ENCODE measurements at places on chromosomes 7 and 10.

- peak; percentile 85 for DNase-seq
Measured at GRCh38 chr7:124152859-124153692, 120.2 kb upstream of the TMEM229A start.

DNA sequence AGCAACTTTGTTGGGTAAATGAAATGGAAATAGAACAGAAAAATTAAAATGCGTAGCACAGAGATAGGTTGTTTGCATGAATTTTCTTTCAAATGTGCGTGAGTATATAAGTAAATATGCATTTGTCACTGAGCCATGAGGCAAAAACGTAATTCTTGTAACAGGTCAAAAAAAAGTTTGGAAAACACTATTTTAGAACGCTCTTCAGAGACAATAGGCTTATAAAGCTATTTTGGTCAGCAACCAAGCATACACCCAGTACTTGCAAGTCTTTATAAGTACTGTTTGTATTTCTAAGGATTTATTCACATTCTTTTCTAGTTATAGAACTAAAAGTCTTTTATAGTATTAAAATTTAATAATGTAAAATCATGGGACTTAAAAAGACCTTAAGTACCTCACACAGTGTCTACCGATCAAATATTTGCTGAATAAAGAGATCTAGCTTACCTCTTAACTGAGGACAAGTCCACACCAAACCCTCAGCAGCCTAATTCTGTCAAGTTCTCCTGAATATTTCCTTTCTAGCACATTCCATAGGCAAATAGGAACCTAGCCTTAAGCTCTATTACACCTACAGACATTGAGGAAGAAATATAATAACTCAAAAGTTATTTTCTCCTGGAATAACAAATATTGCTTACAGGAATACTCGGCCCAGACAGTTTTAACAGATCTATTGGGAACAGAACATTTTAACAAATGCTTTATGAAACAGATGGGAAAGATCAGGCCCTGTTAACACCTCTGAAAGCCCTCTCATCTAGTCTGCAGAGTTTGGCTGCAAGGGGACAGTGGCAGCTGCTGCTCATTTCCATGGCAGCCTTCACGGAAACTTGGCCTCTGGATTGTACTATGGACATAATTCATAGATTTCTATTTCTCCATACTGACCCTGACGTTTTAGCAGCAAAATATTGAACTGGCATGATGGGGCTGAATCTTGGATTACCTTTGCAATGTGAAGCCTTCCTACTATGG, 8.8 kb downstream of the CRPPA start:
- DNase-seq = no peak

DNA sequence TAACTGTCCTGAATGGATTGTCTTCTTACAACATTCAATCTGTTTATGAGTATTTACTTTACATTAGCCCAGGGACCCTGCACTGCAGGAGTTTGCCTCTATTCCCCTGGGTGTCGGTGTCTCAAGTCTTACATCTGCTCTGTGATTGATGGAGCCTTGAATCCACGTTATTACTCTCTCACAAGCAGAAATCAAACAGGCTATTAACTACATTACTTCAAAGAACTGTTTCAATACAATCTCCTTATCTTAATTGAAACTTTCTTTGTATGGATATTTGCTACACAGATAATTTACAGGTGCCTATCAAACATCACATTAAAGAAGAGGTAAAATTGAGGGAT, 3.1 kb upstream of the ARID5B start:
- DNase-seq = peak; percentile 22

- peak; percentile 83 for DNase-seq
Measured at GRCh38 chr10:128064108-128064969, 61.9 kb downstream of the MKI67 start.

DNA sequence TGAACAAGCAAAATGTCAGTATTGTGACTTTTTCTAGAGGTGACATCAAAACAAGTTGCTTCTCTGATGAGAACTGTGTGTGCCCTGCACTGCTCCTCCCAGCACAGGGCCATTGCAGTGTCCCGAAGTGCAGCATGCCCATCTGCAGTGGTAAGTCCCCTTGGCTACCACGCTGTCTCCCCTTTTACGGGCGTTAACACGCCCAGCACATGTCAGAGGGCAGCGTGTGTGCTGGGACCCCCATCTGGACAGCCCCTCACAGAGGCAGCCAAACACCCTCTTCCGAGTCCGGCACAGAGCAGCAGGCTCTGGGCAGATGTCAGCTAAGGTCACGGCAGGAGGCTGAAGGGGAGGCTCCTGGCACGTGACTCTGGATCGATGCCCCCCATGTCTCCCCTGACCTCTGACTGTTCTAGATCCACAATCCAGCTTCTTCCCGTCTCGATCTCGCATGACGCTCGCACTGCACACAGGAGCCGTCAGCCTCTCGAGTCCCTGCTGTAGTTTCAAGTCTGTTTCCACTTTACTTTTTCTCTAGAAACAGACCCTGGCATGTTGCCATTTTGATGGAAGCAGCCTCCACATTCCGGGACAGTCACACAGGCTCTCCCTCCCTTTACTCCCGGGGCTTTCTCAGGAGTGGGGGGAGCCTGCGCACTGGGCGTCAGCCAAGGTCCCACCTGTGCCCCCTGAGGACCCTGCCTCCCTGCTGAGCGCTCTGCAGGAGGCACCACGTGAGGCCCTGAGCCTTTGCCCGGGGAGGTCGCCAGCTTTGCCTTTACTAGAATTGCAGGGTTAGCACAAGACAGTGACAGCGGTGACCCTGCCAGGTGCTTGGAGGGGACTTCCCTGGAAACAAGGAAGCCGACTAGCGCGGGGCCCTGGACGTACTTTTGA, 133.8 kb downstream of the TCERG1L start:
- no peak for DNase-seq

DNA sequence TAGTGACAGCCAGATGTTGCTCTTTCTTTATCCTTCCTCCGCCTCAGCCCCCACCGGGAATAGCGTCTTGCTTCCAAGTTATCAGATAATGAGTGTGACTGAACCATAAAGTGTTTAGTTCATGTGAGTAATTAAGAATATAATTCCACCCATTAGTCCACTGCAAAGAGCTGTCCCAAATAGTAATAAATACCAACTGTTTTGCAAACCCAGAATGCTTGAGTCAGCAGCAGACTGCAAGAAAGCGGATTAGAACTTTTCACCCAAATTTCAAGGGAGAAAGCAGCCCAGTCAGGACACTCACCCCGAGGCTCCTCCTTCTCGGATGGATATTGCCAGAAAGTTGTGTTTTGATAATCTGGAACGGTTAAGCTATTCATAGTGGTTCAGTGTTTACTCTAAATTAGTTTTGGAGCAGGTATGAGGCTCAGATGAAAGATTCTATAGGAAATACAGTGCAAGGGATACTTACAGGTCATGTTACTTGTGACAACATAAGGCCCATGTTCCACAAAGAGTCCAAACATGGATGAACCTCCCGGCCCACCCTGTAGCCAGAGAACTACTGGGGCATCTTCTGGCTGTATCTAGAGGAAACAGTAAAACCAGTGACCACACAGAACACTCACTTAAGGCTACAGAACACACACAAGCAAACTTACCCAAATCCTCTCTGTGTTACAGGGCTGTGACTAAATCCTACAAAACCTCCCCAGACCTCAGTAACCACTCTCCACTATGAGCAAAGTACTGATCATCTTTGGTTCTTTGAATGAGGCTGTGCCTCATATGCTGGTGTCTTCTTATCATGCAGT, 50.5 kb downstream of the CPVL start:
- DNase-seq = no peak

DNA sequence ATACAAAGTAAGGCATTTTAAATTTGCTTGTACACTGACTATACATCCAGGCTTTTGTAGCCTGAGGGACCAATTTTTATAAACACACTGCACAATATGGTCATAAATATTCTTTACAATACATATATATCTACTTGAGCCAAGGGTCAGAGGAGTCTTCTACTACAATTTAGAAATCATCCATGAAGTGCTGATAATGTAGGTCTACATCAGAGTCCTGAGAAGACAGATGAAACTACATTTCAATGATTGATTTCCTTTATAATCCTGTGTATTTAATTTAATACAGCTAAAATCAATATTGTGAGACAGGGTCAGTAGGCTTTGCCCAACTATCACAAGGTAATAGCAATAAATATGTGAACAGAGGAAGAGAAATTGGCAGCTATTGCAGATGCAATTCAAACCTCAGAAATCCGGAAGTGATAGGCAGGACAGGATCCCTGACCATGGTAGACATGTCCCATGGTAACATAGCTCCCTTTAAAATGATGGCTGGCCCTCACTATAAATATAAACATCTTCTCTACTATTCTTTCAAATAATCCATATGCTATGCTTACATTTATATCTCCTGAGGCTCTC, 318.0 kb upstream of the POT1 start:
- DNase-seq = no peak

DNA sequence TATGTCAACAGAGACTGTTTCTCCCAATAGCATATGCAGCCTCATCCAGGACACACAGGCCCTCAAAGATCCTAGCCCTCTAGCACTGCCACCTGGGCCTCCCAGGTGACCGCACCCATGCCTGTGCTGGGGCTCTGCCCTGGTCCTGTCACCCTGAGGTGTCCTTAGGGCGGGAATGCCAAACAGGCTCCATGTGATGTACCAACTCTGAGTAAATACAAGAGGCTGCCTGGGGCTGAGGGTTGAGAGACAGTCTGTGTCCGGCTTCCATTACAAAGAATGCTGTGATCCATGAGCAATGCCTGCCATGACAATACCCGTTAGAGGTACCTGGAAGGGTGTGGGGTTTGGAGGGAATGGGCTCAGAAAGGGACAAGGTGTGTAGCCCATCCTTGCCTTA, 83.0 kb upstream of the KAT6B start:
- DNase-seq = no peak

- no peak for DNase-seq
Measured at GRCh38 chr7:70741666-70742065, 390.3 kb upstream of the GALNT17 start.

DNA sequence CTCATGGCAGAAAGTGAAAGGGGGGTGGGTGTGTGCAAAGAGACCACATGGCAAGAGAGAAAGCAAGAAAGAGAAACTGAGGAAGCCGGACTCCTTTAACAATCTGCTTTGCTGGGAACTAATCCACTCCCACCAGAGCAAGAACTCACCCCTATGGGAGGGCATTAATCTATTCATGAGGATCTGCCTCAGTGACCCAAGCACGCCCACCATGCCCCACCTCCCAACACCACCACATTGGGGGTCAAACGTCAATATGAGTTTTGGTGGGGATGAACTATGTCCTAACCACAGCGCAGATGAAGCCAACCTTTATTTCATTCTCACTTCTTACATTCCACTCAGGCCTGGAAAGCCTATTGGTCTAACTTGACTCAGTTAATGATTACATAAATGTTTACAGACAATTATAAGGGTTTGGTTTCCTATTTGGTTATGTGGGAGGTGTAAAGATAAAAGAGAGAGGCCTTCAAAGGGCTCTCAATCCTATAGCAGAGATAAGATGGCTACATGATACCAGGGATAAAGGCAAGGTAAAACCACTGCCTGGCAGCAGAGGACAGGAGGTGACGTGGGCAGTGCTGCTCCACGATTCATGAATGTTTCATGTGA, 601.8 kb downstream of the PARD3 start:
- DNase-seq = no peak

- no peak for DNase-seq
Measured at GRCh38 chr10:60237977-60238758, 151.5 kb downstream of the ANK3 start.

GRCh38 chr10:110387983-110388686, 83.4 kb upstream of the SMNDC1 start:
- DNase-seq = no peak

DNA sequence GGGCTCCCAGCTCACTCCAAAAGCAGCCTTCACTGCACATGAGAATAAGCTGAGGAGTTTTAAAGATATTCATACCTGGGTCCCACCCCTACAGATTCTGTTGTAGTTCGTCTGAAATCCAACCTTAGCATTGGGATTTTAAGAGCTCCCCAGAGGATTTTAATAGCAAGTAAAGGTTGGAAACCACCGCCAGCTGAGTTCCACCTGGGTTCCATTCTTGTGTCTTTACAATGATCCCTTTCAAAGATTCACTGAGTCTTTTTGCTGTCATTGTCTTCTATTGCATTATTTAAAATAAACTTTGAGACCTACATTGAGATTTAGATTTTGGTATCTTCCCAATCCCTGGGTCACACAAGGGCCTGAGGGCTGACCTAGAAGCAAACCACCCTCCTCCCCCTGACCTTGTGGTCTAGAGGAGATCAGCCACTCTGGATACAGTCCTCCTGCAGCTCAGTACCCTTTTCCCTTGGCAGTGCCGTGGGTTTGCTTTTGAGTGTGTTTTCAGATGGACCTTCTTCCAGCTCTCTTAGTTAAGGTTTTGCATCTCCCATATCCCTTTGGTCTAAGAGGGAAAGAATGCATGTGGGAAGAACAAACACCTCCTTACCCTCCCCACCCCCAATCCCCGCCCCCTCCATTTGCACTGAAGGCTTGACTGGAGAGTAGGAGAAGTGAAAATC, 22.6 kb upstream of the SIRT1 start:
- no peak for DNase-seq

DNA sequence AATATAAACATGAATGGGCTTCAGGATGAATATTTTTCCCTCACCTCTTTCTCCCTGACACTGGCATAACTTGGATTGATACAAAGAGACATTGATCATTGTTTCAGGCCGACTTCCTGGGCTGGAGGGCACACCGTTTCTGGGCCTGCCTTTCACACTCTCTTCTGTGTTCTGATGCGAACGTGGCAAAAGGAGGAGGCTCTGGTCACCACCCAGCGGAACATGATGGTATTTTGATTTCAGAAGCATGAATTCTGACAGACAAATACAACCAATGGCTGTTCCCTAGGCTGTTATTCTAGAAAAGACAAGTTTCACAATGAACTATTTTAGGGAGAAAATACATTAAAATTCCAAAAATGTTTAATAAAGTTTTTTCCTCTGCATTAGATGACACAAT, 534.5 kb upstream of the MKI67 start:
- DNase-seq = no peak

- no peak for DNase-seq
Measured at GRCh38 chr10:119336599-119336998, 129.2 kb downstream of the GRK5 start.

- DNase-seq = no peak
Measured at GRCh38 chr10:89981891-89982290, 280.5 kb downstream of the KIF20B start.

GRCh38 chr10:43120116-43120928, 17.9 kb upstream of the CSGALNACT2 start:
- no peak for DNase-seq

GRCh38 chr10:54148508-54148907, 652.5 kb downstream of the PCDH15 start:
- DNase-seq = no peak

DNA sequence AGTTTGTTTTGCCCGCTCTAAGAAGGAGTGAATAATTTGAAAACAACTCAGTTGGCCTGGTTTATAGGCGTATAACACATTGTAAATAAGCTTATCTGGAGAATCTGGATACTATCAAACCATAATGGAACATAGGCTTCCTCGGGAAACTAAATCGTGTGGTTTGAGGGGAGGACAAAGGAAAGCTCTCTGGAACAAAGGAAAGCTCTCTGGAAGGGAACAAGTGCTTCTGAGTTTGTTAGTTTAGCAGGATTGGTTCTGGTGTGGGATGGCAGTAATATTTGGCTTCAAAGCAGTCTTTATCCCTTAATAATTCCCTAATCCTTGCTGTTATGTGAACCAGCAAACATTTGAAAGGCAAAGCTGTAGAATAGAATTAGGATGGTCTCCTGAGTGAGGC, 15.0 kb upstream of the SLK start:
- no peak for DNase-seq

Data from pons (tissue), 1 donor.